ENCODE measurements at places on chromosomes 1 and 21. TPM values are rescaled to one million over a fixed set of nuclear protein-coding genes. Genes with fewer than 3 reads are reported as not detected.

Gene C1orf185
- not detected for total RNA-seq

Gene SPRR2F
- total RNA-seq, result not detected

Gene TMPRSS3
- not detected for total RNA-seq

Gene C1orf94
- not detected for total RNA-seq

Gene GREM2
- total RNA-seq, result 13.7 TPM

Gene TFAP2E
- total RNA-seq, result 0.12 TPM

Gene APOBEC4
- not detected for total RNA-seq

Gene OR2L2
- total RNA-seq, result not detected

Gene TCHHL1
- total RNA-seq, result not detected

Gene FMO2
- total RNA-seq, result not detected

Gene WNT2B
- 2.1 TPM for total RNA-seq

DNA sequence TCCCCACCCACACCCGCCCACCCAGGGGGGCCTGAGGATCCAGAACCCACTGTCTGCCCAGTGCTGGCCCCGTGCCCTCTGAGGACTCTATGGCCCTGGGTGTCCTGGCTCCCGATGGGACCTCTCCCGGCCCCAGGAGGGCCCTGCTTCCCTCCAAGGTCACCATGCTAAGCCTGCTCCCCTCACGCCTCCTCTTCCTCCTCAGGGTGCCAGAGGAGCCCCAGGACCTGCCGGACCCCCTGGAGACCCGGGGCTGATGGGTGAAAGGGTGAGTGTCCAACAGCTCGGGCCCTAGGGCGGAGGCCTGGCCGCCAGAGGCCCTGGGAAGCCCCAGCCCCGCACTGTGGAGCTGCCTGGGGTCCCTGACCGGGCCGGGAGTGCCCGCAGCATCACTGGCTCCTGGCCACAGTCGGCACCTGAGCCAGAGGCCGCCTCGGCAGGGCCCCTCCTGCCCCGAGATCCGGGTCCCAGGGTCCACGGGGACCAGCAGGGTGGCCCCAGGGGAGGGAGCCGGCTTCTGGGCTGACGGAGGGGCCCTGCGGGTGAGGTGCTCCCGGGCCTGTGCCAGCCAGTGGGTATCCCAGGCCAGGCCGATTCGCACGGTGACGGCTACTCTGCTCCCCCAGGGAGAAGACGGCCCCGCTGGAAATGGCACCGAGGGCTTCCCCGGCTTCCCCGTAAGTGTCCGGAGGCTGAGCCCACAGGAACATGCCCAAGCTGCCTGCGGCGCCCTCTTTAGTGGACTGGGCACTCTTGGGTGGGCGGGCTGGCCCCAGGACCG is 16.1 kb downstream of the COL6A1 start:
- no peak for DNase-seq

DNA sequence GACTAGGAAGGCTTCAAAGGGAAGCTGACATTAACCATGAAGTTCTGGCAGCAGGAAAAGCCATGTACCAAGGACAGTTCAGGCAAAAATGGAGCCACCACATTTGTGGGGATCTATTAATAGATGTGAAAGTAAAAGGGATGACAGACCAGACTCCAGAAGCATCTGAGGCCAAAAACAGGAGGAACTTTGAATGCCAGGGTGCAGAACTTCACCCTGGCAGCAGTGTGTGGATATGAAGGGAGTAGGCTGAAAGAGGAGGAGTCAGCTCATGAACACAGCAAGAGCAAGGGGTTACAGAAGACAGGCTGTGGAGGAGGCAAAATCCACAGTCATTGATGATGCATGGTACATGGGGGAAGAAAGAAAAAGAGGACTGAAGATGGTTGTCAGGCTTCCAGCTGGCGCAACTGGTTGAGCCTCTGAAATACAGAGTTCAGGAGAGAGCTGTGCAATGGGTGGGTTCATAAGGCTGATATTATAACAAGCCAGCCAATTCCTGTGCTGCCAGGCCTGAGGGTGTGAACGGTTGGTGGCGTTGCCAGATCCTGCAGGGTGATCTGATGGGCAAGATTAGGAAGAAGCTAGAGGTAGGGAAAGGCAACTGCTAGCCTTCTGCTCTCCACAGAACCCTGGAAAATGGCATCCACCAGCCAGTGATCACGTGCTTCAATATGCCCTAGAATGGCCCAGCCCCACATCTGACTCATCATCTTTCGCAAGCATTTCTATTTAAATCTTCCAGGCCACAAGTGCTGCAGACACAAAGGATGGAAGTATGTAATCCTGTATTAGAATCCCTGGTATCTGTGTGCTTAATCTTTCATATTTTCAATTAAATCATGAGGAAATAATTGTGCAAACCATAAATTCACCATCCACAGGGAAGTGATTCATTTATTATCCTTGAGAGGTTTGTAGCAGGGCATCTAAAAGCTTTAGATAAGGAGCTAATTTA is 81.9 kb downstream of the SLC25A24 start:
- DNase-seq, result peak; percentile 75

GRCh38 chr1:101683561-101683960 is 313.2 kb downstream of the OLFM3 start:
- no peak for DNase-seq

GRCh38 chr1:241857131-241857530 is 9.1 kb downstream of the EXO1 start:
- DNase-seq, result no peak

GRCh38 chr21:17402937-17403336 is 109.9 kb upstream of the CXADR start:
- DNase-seq, result no peak

DNA sequence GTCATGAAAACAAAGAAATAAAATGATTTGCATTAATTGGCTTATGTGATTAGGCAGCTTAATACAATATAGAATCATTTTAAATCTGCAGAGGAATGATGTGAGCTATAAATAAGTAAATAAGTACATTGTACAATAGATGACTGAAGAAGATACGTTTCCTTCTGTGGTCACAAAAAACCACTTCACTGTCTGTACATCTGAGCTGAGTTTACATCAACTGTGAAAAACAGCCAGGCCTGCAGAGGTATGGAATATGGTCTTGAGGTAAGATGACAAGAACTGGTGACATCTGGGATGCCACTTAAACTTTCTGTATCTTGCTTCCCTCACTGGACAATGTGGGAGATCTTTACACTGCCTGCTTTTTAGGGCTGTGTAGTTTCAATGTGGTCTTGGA is 130.0 kb upstream of the BEND5 start:
- no peak for DNase-seq

- DNase-seq, result no peak
Observed at GRCh38 chr1:69312055-69312732, 255.5 kb upstream of the LRRC7 start.

DNA sequence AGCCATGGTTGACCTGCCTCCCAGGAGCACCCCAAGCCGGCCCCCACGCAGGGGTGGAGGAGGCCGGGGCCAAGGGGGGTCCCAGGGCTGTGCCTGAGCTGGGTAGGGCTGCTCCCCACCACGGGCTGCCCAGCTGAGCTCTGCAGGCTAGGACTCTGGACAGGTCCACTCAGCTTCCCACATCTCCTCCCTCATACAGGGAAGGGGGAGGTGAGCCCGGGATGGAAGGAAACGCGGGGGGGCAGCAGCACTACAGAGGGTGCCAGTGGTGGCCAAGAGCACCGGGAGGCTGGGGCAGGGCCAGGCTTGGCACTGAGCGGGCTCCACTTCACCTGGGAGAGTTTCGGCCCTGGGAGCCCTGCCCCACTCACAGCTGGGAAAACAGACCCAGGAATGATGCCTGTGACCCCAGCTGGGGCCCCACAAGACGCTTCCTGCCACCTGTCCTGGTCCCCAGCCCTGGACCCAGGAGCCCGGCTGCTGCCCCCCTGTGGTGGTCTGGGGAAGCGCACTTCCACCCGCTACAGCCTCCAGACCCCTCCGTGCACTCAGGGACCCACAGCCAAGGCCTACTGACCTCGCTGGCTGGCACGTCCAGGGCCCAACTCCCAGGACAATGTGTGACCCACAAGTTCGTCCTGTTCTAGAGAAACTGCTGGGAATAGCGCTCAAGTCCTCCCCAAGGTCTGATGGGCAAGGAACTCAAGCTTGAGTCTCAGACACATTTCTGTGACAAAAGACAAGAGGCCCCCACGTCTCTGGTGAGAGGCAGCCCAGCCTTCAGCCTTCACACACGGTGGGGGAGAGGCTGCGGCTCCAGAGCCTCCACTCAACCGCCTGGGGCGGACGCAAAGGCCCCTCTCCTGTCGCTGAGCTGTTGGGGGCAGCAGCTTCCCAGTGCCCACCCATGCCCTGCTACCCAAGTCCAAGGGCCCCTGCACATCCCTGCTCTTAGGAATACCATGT is 3.0 kb downstream of the AURKAIP1 start:
- DNase-seq, result no peak

- no peak for DNase-seq
Observed at GRCh38 chr1:176717066-176717750, 254.2 kb downstream of the PAPPA2 start.

DNA sequence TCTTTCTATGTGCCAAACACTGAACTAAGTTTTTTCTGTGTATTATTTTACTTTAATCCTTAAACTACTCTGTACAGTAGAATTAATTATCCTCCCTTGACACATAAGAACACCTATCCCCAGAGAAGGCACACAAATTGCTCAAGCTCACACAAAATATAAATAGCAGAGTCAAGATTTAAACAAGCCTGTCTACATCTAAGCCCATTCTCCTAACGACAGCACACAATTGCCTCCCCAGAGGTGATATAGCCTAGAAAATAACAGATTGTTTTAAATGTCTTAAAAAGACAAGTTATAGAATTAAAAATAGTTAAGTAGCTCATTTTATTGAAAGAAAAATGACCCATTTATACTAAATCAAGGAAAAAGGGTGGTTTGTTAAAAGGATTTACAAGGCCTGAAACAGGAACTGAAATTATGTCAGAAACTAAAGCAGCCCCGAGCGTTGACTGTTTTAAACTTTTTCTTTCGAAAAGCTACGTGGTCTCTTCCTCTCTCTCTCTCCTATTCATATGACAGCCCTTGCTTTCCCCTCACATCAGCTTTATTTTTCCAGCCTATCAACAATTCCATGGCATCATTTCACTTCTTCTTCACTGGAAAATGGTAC is 30.5 kb downstream of the TNFSF18 start:
- DNase-seq, result no peak

DNA sequence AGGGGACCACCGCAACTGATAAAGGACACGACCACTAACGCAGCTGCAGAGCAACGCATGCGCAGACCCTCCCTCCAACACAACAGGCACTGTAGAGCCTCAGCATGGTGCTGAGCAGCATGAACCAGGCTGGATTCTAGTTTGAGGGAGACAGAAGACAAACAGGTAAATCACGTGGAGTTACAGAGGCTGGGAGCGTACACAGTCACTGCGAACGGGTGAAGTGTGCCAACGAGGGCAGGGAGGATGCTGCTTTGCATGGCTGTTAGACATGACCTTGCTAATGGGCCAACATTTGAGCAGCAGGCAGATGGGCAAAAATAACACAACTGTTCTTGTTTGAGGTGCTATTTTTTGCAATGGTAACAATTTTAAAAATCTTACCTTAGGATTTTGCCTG is 55.2 kb upstream of the NADK start:
- DNase-seq, result no peak

DNA sequence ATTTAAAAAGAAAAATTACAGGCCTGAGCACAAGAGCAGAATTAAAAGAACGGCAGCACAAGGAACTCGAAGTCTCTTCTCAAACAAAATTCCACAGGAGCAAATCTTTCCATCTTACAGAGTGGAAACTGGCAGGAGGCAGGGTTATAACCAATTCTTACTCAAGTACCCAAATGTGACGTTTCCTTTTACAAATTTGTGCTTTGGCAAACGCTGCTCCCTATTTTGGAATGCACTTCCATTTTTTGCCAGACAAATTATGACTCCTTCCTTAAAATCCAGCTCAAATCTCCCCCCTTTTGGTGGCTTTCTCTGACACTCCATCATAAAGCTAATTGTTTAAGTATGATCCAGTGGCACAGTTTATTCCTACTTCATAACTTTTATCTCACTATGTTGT is 7.8 kb downstream of the ERI3 start:
- DNase-seq, result peak; percentile 20

- DNase-seq, result no peak
Observed at GRCh38 chr1:3660704-3661103, 8.4 kb downstream of the TP73 start.

DNA sequence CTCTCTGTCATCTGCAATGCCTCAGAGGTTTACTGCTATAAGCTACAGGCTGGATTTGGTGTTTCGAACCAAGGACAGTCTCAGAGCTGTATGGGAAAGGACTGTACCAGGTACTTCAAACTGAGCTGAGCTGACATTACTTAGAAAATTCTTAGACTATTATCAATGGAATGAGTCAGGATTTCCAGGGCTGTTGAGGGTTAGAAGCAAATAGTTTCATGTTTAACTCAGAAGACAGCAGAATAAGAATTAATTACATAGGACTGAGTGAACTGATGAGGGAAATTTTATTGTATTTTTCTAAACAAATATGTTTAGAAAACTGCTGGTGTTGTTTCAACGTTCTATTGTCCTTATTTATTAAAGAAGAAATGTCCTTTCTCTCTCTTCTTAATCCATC is 74.3 kb upstream of the CAPZB start:
- peak; percentile 90 for DNase-seq

- no peak for DNase-seq
Observed at GRCh38 chr1:227794817-227795192, 20.7 kb upstream of the PRSS38 start.

GRCh38 chr1:219782311-219782710 is 146.0 kb downstream of the SLC30A10 start:
- no peak for DNase-seq

GRCh38 chr21:40041446-40041845 is 174.2 kb downstream of the PCP4 start:
- no peak for DNase-seq
